ENCODE measurements at places on chromosomes 12 and 14.

DNA sequence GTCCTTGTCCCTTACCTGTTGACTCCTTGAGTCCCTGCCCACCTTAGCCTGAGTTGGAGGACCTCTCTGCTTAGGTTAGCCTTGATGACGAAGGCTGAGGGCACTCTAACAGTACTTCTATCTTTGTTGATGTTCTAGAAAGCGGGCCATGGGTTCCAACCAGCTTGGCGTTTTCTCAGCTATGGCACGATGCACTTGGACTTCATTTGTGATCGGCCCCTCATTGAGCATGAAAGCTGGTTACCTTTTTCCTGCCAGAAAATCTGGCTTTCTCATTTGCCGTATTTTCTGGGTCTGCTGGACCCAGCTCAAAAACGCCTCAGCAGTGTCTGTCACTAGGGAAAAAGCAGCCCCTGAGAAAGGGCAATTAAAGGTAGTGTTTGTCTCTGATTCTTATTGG is 290.8 kb downstream of the EMP1 start:
- DNase-seq: no peak

DNA sequence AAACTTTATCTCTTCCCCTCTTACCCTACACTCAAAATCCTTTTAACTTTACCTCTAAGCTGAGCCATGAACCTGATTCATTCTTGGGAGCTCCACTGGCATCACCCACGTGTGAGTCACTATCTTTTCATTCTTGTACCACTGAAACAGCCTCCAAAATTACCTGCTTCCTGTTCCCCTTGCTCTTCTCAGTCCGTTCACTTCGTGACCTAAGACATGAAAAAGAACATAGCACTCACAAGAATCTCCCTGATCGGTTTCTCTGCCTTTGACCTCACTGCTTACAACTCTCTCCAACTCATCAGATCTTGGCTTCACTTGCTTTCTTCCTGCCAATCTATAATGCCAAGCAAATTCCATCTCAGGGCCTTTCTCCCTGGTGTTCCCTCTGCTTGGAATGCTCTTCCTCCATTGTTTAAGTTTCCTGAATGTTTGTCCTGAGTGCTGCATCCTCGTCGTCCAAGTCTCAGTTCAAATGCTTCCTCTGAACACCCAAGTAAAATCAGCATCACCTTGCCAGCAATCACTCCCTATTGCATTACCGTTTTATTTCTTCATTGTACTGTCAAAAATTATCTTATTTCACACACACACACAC is 9.2 kb downstream of the GLIPR1 start:
- DNase-seq: no peak

GRCh38 chr14:22530127-22530526 is 58.9 kb downstream of the DAD1 start:
- no peak for DNase-seq

DNA sequence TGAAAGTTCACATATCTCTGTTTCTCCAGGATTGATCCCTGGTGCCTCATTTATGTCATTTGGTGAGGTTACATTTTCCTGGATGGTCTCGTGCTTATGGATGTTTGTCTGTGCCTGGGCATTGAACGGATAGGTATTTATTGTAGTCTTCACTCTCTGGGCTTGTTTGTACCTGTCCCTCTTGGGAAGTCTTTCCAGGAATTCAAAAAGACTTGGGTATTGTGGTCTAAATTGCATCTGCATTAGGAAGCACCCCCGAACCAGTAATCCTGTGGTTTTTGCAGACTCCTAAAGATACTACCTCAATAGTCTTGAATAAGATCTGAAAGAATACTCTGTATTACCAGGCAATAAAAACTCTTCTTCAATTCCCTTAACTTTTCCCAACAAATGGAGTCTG is 720.8 kb downstream of the SLC6A15 start:
- no peak for DNase-seq

GRCh38 chr12:44968965-44969364 is 81.9 kb downstream of the DBX2 start:
- DNase-seq: no peak

DNA sequence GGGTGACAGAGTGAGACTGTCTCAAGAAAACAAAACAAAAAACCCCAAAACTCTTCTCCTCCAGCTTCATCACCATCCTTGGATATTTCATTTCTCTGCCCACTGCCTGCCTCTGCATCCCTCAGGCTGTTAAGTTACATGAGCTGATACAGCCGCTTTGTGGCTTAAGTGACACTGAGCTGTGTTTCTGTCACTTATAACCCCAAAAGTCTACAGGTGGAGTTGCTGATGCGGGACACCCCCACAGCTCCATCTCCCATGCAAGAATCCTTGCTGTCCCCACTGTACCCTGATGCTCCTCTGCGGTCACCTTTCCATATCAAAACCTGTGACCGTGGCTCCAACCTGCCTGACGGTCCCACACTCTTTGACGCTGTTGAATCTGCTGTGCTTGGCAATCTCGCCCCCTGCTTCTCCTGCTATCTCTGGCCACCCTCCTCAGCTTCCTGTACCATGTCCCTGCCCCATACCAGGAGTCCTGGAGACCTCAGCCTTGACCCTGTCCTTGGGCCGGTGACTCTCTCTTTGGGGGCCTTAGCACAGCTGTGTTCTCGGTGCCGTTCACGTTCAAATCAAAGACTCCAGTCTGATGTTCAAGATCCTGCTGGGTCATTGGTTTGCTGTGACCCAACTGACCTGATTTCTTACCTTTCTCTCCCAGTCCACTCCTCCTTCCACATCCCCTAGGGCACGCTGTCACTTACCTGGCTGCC is 20.3 kb downstream of the HVCN1 start:
- no peak for DNase-seq

- DNase-seq: no peak
These were observed 1.2 kb downstream of the ATF7 start for GRCh38 chr12:53624956-53625355.

DNA sequence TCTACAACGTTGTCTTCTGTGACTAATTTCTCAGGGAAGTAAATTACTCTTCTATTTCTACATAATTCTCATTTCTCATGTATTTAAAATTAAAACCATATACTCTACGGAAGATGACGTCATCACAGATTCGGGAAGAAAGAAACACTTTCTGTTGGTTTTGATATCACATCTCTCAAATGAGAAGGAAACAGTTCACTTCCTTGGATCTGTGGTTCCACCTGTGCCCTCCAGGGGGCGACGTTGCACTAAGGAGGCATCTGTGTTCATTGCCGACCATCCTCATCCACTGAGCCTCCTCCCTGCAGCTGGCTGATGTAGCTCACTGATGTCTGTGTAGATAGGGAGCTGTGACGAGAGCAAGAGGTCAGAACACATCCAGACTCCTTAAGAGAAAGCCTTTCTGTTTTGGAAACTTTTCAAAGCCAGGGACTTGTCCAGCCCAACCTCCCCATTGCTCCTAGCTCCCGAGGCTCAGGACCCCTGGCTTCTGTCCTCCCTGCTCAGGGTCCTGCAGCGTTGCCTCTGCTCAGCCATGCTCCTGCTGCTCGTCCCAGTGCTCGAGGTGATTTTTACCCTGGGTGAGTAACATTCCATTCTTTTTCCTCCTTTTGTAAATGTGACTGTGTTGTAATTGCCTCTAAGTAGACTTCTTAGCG is 172.7 kb upstream of the OR4E1 start:
- DNase-seq: peak; percentile 55

DNA sequence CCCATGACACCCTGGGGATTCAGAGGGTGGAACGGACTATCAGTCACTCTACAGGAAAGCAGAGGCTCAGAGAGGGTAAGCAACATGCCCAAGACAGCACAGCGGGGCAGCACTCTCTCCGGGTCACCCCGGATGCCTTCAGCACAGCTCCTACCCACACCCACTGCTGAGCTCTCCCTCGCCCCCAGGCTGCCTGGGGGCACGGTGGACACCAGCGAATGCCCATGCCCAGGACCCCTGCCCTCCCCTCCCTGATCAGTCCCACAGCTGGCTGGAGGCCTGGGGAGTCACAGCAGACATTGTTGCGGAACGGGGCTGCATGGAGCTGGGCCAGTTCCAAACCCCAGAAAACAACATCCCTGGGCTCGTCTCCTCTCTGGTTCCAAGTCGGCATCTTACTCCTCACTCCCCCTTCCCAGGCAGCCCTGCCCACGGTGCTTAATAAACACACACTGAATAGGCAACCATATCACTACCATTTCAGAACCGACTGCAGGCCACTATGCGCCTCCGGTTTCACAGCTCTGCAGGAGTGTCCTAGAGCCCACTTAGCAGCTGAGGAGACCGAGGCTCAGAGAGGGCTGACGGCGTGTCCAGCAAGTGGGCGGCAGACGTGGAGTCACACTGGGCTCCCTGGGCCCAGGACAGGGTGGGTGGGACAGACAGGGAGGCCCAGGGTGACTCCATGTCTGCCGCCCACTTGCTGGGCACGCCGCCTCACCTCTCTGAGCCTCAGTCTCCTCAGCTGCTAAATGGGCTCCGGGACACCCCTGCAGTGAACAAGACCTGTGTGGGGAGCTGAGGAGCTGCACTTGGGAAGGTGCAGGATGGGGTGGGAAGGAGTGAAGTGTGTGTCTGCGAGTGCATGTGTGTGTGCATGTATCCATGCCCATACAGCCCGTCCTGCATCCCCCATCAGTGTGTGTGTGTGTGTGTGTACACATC is 27.0 kb downstream of the CCDC85C start:
- DNase-seq: no peak

DNA sequence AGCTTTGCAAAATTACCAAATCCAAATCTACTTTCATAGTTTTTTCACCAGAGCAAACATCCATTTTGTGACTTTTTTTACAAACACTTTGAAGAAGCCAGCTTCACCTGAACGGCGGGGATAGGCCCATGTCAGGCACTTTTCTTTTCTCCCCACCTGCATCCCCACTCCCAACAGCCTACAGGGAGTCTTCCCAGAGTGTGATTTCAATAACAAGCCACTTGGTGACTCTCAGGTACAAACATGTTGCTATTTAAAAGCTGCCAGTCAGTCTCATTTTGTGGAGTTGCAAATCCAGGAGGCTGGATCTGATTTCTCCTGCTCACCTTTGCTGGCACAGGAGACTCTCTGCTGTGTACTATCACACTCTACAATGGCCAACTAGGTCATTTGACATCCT is 285.5 kb downstream of the KCNH5 start:
- DNase-seq: no peak

- DNase-seq: no peak
These were observed 8.9 kb downstream of the RNASE11 start for GRCh38 chr14:20578784-20579502.

- DNase-seq: no peak
These were observed 34.6 kb downstream of the CLIP1 start for GRCh38 chr12:122387887-122388286.

- DNase-seq: no peak
These were observed 19.6 kb upstream of the WSCD2 start for GRCh38 chr12:108109504-108109903.

- peak; percentile 61 for DNase-seq
These were observed 62.1 kb downstream of the PPP2R5C start for GRCh38 chr14:101823511-101824120.

DNA sequence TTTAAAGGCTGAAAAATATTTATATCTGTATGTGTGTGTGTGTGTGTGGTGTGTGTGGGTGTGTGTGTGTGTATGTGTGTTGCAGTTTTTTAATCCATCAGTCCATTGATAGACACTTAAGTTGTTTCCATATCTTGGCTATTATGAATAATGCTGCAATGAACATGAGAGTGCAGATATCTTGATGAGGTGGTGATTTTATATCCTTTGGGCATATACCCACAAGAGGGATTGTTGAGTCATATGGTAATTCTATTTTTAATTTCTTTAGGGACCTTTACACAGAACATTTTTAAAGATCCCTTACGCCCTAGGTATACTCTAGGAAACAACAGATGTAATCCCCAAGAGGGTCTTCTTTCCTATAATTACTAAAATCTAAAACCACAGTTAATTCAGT is 154.5 kb upstream of the CLEC14A start:
- DNase-seq: no peak
